Activated CD8-positive, alpha-beta T cell treated with anti-CD3 and anti-CD28 coated beads for 36 hours (primary cell): ENCODE measurements at places on chromosomes 1 and 21. TPM values are rescaled to one million over a fixed set of nuclear protein-coding genes. Genes with fewer than 3 reads are reported as not detected.

Gene SPRR2G
- total RNA-seq = not detected

Gene OLIG2
- total RNA-seq = not detected

Gene CRB1
- total RNA-seq = not detected

Gene FOXO6
- 0.68 TPM for total RNA-seq

Gene ACOT11
- total RNA-seq = 1.1 TPM

Gene HEYL
- 0.07 TPM for total RNA-seq

Gene SMCP
- total RNA-seq = not detected

Gene TRAF3IP3
- 194 TPM for total RNA-seq

DNA sequence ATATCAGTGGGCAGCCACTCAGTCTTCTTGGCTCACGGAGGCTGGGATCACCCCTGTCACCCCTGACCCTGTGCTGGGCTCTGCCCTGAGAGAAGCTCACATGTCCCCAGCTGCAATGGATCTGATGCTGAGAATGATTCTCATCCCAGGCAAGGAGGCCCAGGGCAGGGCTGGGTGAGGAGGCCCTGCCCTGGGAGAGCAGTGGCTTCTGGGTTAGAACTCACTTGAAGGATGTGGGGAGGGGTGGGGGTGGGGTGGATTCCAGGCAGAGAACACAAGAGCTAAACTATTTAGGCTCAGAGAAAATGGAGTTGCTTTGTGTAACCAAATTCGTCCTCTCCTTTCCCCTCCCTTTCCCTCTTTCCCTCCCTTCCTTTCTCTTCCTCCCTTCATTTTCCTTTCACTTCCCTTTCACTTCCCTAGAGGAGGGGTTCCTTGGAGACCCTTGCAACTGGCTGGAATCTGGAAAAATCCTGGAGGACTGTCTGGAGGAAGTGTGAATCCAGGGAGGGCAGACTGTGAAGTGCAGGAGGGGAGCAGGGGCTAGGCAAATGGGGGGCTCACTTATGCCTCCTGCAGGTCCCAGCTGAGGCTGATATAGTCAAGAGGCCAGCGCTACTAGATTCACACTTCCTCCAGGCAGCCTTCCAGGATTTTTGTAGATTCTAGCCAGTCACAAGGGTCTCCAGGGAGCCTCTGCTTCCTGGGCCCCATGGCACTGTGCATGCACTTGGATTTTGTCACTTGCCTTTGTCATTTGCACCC, 47.0 kb downstream of the IGSF21 start:
- no peak for DNase-seq

GRCh38 chr1:21539933-21540332, 30.7 kb downstream of the ALPL start:
- DNase-seq = peak; percentile 24

DNA sequence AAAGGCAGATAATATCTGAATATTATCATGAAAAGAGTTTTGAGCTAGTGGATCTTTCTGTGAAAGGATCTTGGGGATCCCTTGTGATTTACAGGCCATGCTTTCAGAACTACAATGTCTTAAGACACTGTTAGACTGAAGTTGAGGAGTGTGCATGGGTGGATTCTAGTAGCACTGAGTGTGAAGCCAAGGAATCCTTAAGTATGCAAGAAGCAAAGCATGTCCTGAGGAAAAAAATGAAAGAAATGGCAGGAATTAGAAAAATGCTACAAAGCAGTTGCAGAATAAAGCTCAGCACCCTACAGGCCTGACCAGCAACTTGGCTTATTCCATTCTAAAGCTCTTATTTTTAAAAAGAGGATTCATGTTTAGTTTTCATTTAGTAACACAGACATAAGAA, 11.9 kb downstream of the STX6 start:
- no peak for DNase-seq

GRCh38 chr1:24226749-24227148, 39.7 kb upstream of the IFNLR1 start:
- DNase-seq = no peak

DNA sequence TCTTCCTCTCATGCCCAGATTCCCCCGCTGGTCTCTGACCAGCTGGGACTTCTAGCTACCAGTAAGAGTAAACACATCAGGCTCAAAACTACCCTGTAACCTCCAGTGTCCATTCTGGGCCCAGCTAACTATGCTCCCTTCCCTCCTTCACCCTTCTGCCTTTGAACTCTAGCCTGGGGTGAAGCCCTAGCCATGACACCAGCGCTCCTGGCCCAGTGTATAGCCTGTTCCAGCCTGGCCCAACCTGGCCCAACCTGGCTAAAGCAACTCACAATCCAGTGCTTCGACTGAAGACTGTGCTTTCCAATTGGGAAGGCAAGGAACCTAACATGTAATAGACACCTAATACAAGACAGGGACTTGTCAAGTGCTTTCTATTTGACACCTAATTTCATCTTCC, 27.6 kb downstream of the CSMD2 start:
- no peak for DNase-seq

DNA sequence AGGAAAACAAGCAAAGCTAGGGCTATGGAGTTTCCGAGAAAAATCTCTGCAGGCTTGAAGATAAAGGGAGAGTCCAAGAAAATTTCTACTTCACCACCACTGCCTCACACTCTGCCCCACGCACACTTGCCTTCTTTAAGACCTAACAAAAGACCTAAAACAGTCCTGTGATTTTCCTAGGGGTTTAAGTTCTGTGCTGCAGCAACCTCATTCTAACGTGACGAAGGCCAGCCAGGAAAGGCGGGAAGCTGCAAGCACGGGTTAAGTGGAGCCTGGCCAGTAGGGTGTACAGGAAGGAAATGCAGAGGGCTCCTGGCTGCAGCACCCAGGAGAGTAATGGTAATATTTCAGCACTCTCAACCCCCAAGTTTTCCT, 1.5 kb downstream of the SPATA6 start:
- no peak for DNase-seq

DNA sequence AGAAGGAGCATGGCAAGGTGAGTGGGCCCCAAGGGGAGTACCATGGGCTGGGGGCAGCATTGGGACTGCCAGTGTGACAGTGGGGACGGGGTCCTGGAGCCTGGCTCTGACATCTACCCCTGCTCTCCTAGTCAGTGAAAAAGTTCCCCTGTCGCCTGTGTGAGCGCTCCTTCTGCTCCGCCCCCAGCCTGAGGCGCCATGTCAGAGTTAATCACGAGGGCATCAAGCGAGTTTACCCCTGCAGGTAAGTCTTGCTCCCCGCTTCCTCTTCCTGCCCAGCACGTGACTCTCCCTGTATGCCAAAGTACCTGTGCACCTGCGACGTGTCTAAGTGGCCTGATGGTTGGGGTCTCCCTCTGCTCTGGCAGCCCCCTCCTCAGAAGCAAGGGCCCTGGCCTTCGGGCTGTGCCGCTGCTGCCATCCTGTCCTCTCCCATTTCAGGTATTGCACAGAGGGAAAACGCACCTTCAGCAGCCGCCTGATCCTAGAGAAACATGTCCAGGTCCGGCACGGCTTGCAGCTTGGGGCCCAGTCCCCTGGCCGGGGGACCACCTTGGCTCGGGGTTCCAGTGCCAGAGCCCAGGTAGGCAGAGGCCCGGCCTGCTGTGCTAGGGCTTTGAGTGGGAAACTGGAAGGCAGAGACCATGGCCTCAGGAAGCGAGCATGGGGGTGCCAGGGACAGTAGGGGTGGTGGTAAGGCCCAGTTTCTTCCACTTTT, 8.1 kb downstream of the ZNF687 start:
- no peak for DNase-seq

- DNase-seq = no peak
Observed at GRCh38 chr1:192787914-192788585, 20.8 kb upstream of the RGS2 start.

DNA sequence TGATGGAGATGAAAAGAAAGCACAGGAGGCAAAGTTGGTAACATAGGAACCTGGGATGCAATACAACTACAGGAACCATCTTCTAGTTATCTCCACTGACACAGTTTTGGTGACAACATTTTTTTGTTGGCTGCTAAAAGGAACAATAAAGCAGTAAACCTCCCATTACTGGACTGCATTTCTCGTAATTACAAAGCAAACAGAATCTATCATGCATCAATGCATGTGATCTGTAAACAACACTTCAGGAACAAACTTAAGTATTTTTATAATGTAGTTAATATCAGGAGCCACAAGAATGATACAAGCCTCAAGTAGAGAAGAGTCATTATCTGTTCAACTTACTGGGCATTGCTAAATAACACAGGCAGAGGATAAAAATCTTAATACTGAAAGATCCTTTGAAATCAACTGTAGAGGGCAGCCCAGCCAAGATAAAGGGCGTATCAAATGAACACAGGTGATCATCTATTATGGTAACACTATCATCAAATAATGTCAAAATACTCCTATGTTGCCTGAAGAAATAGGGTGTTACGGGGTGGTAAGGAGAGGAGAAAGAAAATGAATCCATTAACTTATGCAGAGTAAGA, 193.3 kb downstream of the EIF4G3 start:
- DNase-seq = no peak

DNA sequence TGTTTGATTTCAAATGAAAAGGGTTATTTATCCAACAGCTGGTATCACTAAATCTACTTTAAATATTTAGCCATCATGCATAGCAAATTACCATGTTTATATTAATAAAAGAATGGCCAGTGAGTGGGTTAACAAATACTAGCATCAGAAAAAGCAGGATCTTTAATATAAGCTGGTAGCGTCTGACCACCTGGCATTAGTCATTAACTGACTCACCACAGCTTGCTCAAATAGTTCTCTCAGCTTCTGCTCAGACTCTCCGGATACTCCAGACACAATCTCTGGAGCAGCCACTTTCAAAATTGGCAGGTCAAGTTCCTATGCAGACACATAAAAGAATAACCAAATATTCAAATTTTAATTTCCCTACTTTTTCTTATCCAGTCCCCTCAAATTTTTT, 29.6 kb downstream of the NVL start:
- no peak for DNase-seq

GRCh38 chr1:230191079-230191804, 124.2 kb downstream of the GALNT2 start:
- DNase-seq = no peak

GRCh38 chr1:219459351-219460080, 153.4 kb downstream of the ZC3H11B start:
- no peak for DNase-seq

- no peak for DNase-seq
Observed at GRCh38 chr1:246066573-246066972, 440.5 kb downstream of the SMYD3 start.

GRCh38 chr1:53031732-53032131, 30.3 kb upstream of the PODN start:
- no peak for DNase-seq

DNA sequence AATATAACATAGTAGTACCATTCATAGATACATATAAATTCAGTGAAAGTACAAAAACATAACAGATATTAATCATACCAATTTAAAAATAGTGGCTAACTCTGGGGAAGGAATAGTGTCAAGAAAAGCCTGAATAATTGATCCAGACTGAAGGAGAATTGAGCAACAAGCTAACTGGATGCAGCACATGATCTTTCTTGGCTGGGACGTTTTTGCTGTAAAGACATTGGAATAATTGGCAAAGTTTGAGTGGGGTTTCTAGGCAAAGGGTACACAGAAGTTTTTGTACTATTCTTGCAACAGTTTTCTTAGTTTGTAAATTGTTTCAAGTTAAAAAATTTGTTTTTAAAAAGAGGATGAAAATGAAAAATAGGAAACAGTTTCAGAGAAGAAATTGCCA, 2.6 kb upstream of the SH3GLB1 start:
- DNase-seq = no peak

DNA sequence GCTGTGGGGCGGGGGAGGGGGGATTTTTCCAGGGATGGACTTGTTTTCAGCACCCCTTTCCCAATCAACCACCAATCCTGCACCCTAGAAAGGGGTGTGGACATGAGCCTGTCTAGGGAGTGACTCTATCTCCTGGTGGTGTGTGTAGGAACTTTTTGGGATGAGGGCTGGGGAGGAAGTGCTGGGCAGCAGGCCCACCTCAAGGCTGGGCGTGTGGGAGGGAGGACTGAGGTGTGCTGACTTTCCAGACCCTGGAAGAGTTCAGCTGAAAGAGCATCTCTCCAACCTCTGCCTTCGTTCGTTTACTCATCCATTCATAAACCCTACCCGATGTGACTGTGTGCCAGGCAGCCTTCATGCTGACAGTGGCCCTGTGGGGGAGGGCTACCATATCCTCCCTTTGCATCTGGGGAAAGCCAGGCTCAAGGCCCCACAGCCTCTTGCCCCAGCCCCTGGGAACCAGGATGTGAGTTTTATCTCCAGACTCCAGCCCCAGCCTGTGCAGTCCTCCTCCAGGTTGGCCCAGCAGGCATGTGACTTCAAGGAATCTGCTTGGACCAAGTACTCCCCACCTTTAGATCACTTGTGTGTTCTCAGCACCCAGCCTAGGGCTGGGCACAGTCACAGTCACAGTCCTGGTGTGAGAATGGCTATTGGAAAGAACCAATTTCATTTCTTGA, 6.7 kb downstream of the KNCN start:
- no peak for DNase-seq

DNA sequence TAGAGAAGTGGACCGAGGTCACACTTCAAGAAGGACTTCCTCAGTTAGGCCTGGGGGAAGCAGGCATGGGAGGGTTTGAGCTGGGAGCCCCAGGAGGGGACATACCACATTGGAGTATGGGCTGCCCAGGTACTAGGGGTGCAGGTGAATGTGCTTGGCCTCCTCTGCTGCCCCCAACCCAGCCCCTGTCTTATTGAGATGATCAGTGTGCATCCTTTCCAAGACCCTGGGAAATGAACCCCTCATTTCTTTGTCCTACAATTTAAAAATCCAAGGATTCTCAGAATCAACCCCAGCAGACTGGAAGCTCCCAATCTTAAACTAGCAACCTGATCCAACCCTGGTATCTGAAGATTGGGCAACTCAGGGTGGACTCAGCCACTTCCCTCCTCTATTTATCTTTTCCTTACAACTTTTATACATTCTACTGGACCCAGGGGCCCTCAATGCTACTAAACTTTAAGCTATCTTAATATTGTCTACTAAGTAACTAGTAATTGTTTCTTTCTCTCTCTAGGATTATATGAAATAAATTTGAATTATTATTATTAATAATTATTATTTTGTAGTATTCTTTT, 9.1 kb downstream of the MEX3A start:
- DNase-seq = no peak

DNA sequence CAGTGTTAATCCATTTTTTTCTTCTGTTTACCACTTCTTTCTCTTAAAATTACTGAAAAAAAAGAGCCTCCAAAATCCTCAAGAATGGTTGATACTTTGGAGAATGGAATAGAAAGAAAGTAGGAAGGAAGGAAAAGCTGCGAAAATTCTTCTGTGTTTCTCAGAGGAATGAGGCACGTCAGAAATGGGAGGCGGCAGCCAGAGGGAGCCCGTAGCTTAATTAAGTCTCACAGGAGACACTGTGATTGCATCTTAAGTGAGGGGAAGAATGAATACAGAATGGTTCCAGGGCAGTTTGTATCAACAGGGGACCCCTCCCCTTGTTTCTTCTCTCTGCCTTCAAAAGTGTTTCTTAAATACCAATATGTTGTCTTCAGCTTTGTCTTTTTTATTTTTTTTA, 1099.5 kb downstream of the PLA2G4A start:
- peak; percentile 7 for DNase-seq

DNA sequence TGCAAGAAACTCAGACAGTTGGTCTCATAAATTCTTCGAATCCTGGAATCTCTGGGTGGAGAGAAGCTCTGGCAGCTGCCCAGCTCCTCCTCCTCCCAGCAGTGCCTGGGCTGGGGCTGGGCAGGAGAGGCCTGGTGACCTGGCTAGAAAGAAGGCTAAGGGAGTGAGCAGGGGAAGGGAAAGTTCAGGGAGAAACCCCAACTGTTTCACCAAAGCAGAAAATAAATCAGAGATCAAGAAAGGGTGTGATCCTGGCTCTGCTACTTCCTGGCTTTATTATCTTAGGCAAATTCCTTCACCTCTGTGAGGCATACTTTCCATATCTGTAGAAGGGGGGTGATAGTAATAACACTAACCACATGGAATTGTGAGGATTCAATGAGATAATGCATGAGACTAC, 8.8 kb upstream of the COL16A1 start:
- DNase-seq = no peak
